AG04449 (cell line): ENCODE measurements at places on chromosomes 11 and 22.

DNA sequence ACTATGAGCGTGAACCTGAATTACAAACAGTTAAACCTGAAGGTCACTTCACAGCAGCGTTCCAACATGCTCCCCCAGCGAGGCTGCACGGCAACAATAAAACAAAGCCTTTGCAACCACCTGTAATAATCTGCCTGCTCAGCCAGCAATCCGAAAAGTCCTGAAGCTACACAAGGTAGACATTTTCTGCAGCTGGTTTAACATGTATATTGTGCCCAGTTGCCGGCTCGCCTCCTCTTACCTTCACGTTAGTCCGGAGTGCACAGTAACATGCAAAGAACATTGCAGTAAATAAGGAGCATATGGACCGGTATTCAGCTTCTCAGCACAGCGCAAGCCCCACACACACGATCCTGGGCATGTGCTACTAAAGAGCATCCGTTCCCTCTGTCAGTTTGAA lies 704.3 kb downstream of the DLG2 start:
- no peak for DNase-seq

GRCh38 chr22:29030016-29030617 lies 31.5 kb downstream of the C22orf31 start:
- no peak for DNase-seq

GRCh38 chr22:20232781-20233180 lies 35.3 kb downstream of the RTN4R start:
- no peak for DNase-seq

GRCh38 chr11:19389787-19390303 lies 149.1 kb upstream of the E2F8 start:
- no peak for DNase-seq

DNA sequence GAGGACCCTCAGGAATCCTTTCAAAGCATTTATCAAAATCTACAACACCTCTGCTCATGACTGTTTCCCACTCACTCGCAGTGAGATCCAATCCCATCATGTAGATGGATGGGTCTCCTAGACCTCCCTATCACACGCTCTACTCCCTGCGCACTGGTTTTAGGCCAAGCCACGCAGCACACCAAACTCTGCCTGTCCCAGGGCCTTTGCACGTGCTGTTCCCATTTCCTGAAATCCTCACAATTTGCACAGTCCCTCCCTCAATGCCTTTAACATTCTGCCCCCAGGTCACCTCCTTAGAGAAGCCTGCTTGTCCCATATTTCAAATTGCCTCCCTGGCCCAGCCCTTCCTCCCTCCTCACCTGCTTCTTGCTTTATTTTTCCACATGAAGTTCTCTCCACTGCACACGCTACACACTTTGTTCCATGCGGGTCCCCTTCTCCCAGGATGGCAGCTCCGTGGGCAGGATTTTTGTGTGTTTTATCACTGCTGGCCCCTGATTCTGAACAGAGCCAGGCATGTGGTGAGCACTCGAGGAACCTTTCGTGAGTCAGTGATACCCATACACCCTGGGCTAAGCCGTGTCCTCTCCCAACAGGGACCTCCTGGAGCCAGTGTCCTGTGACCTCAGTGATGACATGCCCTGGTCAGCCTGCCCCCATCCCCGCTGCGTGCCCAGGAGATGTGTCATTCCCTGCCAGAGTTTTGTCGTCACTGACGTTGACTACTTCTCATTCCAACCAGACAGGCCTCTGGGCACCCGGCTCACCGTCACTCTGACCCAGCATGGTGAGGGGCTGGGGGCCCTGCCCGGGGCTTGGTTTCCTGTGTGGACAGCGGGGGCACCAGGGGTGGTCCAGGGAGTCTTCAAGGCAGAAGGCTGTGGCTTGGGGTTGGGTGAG lies 12.2 kb downstream of the CSF2RB start:
- no peak for DNase-seq

- DNase-seq: no peak
Observed at GRCh38 chr11:8251616-8252295, 11.9 kb downstream of the LMO1 start.
